ENCODE measurements at places on chromosomes 5 and 9. TPM values are rescaled to one million over a fixed set of nuclear protein-coding genes. Genes with fewer than 3 reads are reported as not detected.

Gene GGTA1
- not detected for total RNA-seq

Gene MSMP
- total RNA-seq, result 0.51 TPM

Gene SLC6A18
- not detected for total RNA-seq

Gene NIPAL4
- total RNA-seq, result 1.1 TPM

Gene MPDZ
- total RNA-seq, result not detected

Gene AIF1L
- 0.48 TPM for total RNA-seq

Gene RNF180
- total RNA-seq, result not detected

GRCh38 chr5:132830436-132831094 lies at the start of gene SHROOM1:
Gene SHROOM1 (minus strand): TSS chr5:132830647. CDS start chr5:132826140, 4,507 bp downstream.
- no peaks in the 10 kb centered on the region for H3K36me3 ChIP-seq
- no peak for DNase-seq
- H3K27ac ChIP-seq, result peak within 1 kb of the TSS; percentile 51
- peaks cover 5% of the 10 kb centered on the region for H3K4me1 ChIP-seq

GRCh38 chr5:174817610-174818009 lies 93.2 kb downstream of the MSX2 start:
- no peak overlapping the region for H3K27ac ChIP-seq
- H3K27me3 ChIP-seq, result no peaks in the 10 kb centered on the region
- no peak overlapping the region for H3K4me3 ChIP-seq
- H3K4me1 ChIP-seq, result no peaks in the 10 kb centered on the region

GRCh38 chr5:122444411-122444810 lies 132.4 kb downstream of the SNCAIP start:
- H3K4me1 ChIP-seq, result no peaks in the 10 kb centered on the region
- no peaks in the 10 kb centered on the region for H3K27me3 ChIP-seq
- DNase-seq, result no peak
- H3K36me3 ChIP-seq, result no peaks in the 10 kb centered on the region
- no peak overlapping the region for H3K4me3 ChIP-seq
- H3K27ac ChIP-seq, result no peak overlapping the region

DNA sequence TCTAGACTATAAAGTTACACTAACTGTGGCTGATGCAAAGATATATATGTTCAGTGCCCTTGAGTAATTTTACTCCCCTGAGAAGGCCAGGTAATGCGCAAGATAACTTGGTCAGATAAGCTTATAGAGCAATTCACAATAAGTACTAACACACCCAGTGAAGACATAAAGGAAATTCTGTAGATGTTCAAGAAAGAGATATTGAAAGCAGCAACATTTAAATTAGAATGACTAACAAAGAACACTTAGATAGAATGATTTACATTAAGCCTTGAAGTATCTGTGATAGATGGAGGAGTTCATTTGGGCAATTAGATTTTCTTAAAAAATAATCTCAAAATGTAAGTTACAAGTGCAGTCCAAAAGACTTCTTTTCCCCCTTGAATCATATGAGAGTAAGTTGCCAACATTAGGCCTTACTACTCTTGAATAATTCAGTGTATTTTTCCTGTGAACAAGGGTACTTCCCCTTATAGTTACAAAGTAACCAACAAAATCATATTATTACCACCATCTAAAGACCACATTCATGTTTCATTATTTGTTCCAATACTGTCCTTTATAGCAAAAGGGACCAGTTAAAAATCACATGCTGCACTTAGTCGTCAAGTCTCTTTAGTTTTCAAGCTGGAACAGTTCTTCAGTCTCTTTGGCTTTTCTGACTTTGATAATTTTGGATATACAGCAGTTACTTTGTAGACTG lies 44.4 kb upstream of the ELOVL7 start:
- DNase-seq, result no peak
- H3K36me3 ChIP-seq, result no peaks in the 10 kb centered on the region
- no peaks in the 10 kb centered on the region for H3K27me3 ChIP-seq
- no peak overlapping the region for H3K4me3 ChIP-seq
- no peaks in the 10 kb centered on the region for H3K4me1 ChIP-seq

DNA sequence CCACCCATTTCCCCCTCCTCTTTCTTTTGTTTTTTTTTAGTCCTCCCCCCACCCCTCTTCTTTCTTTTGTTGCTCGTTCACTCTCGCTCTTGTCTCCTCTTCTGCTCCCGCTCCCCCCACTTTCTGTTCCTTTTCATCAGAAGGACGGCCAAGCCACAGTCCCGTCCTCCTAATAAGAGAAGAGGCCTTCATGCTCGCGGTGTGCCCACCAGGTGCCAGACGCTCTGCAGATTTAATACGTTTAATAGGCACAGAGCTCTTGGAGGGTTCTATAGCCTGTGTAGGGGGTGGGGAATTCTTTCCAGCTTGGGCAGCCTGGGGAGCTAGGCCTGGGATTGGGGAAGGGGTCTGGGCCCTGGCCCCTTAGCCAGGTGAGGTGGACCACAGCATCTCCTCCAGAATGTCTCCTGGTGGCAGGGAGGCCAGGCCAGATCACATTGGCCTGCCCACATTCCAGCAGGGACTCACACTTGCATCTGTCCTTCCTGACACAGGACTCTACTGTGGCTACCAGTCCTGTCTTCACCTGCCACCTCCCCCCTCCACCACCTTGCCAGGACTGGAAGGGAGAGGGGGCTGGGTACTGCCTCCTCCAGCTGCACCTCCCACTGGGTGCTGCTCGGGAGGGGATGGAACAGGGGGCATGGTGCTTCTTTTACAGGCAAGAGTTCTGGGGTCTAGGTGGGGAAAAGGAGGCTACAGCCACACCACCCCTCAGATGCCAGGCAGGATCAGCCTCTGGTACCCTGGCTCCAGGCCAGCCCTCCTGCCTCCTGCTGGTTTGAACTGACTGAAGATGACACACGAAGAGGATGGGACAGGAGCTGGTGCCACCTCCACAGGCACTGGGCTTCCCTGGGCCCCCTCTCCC lies 6.1 kb upstream of the BARX1 start:
- H3K27me3 ChIP-seq, result peaks cover 39% of the 10 kb centered on the region
- no peak overlapping the region for H3K27ac ChIP-seq
- no peaks in the 10 kb centered on the region for H3K36me3 ChIP-seq
- peaks cover 26% of the 10 kb centered on the region for H3K4me1 ChIP-seq

GRCh38 chr9:13332571-13332970 lies 53.1 kb upstream of the MPDZ start:
- H3K27me3 ChIP-seq, result no peaks in the 10 kb centered on the region
- no peak for DNase-seq
- no peaks in the 10 kb centered on the region for H3K36me3 ChIP-seq
- H3K27ac ChIP-seq, result no peak overlapping the region
- H3K4me3 ChIP-seq, result no peak overlapping the region

DNA sequence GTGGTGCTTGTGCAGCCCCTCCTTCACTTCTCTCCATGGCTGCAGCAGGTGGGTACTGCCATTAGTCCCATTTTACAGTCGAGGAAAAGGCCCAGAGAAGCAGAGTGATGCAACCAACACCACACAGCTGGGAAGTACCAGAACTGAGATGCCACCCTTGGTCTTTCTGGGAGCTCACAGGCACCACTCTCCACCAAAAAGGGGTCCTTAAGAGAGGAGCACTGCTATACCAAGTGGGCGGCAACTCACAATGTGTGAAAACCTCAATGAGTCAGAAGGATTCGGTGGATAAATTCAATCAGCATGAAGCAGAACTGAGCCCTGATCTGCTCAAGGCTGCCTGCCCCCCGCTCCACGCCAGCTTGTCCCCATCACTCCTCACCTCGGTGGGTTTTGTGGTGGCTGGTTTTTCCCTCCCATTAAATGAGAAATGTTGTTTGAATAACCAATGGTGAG lies 213.7 kb downstream of the FSTL4 start:
- peaks cover 11% of the 10 kb centered on the region for H3K4me1 ChIP-seq
- no peak overlapping the region for H3K27ac ChIP-seq
- no peaks in the 10 kb centered on the region for H3K36me3 ChIP-seq
- H3K27me3 ChIP-seq, result no peaks in the 10 kb centered on the region
- no peak for DNase-seq

- H3K4me1 ChIP-seq, result peaks cover 33% of the 10 kb centered on the region
- peak; percentile 63 for DNase-seq
- no peaks in the 10 kb centered on the region for H3K36me3 ChIP-seq
Measured at GRCh38 chr5:179805529-179806249, 977 bp downstream of the MGAT4B start.

- H3K27ac ChIP-seq, result no peak overlapping the region
- H3K27me3 ChIP-seq, result no peaks in the 10 kb centered on the region
- no peaks in the 10 kb centered on the region for H3K36me3 ChIP-seq
Measured at GRCh38 chr9:90142580-90142979, 500.0 kb downstream of the DIRAS2 start.

Data from CD8-positive, alpha-beta memory T cell (primary cell).